ENCODE measurements at places on chromosomes 12 and 14. TPM values are rescaled to one million over a fixed set of nuclear protein-coding genes. Genes with fewer than 3 reads are reported as not detected.

Gene ITPK1
- polyA plus RNA-seq = 80.2 TPM

Gene GALNT8
- polyA plus RNA-seq = not detected

Gene ST8SIA1
- 0.70 TPM for polyA plus RNA-seq

Gene AHNAK2
- 43.1 TPM for polyA plus RNA-seq

Gene NT5DC3
- polyA plus RNA-seq = 8.8 TPM

Gene C12orf54
- 1.9 TPM for polyA plus RNA-seq

Gene LRP1-AS
- polyA plus RNA-seq = not detected

Gene RFX4
- not detected for polyA plus RNA-seq

Gene E2F7
- 11.9 TPM for polyA plus RNA-seq

GRCh38 chr12:22533155-22533554 lies 11.2 kb downstream of the C2CD5 start:
- DNase-seq = no peak

- peak; percentile 1 for DNase-seq
Observed at GRCh38 chr12:44812062-44812461, 64.1 kb downstream of the NELL2 start.

GRCh38 chr12:80170915-80171314 lies 71.6 kb downstream of the OTOGL start:
- DNase-seq = no peak

DNA sequence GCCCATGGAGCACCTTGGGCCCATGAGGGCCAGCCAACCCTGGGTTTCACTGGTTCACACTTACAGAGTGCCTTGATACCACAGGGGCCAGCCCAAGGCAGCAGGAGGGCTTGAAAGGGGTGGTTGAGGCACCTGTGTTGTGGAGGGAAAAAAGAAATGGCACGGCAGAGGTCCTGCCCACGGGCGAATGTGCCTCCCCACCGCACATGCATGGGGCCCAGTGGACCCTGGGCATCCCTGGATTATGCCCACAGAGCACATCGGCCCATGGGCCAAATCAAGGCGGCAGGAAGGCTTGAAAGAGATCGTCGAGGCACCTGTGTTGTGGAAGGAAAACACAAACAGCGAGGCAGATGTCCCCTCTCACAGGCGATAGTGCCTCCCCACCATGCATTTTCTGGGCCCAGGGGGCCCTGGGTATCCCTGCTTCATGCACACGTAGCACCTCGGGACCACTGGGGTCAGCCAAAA lies 378.1 kb downstream of the ALG10 start:
- DNase-seq = no peak

- DNase-seq = no peak
Observed at GRCh38 chr12:121423253-121423652, 23.3 kb downstream of the RNF34 start.

GRCh38 chr14:96964726-96965415 lies 167.7 kb downstream of the VRK1 start:
- no peak for DNase-seq

DNA sequence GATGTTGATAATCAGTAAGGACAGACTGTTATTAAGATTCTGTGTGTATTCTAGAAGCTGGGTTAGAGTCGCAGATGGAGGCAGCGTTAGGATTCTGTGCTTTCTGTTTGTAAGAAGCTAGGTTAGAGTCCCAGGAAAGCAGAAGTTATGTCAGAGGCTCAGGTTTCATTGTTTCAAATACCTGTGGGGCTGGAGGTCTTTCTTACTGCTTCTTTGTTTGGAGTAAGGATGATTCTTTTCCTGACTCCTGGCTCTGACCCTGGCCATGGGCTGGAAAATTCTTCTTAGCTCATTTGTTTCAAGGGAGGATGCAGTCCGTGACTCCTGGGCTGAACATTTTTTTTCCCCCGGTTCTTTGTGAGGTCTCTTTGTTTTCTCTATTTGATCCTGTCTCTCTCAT lies 5.2 kb downstream of the MUCL1 start:
- no peak for DNase-seq

DNA sequence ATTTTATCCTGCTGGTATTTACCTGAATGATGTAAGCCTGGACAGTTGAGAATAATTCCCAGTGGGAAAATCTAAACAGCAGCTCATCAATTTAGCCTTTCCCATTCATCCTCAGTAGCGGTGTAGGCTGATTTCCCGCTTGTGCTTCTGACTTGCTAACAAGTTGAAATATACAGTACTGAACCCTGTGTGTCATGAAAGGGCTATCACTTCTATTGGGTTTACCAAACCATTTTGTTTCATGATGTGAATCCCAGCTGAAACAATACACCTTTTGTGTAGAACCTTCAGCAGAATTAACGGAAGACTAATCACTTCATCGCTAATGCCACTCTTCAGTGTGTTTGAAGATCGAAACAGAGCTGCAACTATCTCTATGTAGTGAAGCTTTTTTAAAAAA lies 88.4 kb downstream of the POLR3B start:
- DNase-seq = no peak

GRCh38 chr12:132638541-132639408 lies 20.2 kb downstream of the P2RX2 start:
- peak; percentile 26 for DNase-seq

- DNase-seq = peak; percentile 45
Observed at GRCh38 chr12:132453361-132454192, 36.4 kb upstream of the FBRSL1 start.

DNA sequence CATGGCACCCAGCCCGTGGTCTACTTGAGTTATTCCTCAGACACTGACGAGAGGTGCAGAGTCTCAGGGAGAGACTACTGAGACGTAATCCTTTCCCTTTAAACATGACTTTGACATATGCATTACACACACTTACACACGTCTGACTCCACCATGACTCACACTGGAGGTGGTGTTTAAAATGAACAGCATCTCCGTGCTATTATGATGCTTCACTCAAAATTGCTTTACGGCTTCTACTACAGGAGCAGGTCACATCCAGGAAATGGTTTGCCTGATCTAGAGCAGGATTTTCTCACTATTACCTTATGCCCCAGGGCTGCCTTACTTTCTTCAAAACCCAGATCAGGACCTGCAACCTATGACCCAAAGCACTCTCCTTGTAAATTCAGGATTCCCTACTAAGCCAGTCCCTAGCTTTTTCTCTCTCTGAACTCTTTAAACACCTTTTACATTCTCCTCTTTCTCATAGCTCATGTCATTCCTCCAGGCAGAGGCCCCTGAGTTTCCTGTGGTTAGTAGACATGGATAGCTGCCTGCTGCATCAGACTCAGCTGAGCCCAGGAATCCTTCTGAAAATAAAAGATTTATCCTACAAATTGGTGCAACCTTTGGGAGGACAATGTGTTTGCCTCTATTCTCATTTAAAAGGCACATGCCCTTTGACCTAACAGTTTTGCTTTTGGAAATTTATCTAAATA lies 31.2 kb downstream of the TMCC3 start:
- DNase-seq = peak; percentile 99

DNA sequence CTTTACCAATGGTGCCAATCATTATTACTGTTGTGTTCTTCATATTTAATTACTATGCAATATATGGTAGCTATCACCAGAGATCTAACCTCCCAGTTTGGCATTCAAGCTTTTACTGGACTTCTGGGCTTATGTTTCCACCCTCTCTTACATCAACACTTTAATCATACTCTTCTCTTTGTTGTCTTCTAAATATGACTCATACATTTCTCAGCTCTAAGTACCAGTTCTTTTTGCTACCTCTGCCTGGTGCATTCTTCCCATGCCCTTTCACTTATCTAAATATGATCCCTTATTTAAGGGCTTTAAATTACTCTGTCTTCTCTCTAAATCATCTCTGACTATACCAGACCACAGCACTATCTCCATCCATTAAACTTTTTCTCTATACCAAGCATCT lies 246.1 kb upstream of the CCDC196 start:
- peak; percentile 27 for DNase-seq

- DNase-seq = no peak
Observed at GRCh38 chr14:93716746-93717667, 71.3 kb downstream of the PRIMA1 start.

DNA sequence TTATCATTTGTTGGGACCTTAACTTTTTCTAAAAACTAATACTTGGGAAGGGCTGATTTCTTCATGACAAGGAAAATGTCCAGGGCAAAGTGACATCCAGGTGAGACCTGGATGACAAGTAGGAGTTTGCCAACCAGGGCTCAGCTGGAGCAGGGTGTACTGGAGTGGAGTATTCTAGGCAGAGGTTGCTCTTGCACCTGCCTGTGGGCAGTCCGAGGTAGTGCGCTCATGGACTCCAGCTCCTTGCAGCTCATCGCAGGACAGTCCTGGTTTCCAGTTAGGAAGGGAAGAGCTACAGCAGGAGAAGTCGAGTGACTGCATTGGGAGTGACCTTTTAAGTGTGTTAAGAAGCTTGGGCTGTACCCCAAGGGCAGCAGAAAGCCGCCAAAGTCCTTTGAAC lies 175.9 kb downstream of the PELI2 start:
- DNase-seq = no peak

DNA sequence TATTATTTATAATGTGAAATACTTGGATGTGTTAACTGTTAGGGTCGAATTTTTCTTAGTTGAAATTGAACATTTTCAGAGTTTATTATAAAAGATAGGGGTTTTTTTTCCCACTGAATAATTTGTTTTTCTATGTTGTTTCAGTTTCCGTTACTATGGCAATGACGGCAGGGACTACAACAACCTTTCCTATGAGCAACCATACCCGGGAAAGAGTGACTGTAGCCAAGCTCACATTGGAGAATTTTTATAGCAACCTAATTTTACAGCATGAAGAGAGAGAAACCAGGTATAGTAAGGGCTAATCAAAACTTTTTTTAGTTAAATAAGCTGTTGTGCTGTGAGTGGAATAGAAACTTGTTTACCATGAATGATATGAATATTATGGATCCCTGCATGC lies 35.1 kb upstream of the BMAL2 start:
- no peak for DNase-seq

DNA sequence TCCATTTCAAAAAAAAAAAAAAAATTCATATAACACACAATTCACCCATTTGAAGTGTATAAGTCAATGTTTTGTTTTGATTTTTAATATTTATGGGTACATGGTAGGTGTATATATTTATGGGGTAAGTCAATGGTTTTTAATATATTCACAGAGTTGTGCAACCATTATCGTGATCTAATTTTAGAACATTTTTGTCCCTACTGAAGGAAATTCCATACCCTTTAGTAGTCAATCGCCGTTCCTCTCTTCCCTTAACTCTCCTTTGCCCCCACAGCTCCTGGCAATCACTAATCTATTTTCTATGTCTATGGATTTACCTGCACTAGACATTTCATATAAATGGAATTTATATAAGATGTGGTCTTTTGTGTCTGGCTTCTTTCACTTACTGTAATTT lies 92.8 kb downstream of the TRAFD1 start:
- DNase-seq = no peak

- DNase-seq = peak; percentile 19
Observed at GRCh38 chr12:70609739-70610491, 27.3 kb downstream of the PTPRB start.

DNA sequence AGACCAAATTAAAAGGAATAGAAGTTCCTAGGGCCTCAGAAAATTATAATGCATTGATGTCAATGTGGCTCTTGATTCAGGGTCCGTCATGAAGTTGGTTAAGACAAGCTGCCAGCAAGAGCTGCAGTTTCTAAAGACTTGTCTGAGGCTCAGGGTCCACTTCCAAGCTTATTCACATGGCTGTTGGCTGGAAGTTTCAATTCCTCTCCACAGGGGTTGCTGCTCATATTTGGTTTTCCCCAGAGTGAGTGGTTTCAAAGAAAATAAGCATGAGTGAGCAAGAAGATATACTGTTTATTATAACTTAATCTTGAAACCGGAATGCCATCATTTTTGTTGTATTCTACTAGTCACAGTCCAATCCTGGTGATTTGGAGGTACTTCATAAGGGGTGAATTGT lies 1247.4 kb downstream of the LRFN5 start:
- no peak for DNase-seq

DNA sequence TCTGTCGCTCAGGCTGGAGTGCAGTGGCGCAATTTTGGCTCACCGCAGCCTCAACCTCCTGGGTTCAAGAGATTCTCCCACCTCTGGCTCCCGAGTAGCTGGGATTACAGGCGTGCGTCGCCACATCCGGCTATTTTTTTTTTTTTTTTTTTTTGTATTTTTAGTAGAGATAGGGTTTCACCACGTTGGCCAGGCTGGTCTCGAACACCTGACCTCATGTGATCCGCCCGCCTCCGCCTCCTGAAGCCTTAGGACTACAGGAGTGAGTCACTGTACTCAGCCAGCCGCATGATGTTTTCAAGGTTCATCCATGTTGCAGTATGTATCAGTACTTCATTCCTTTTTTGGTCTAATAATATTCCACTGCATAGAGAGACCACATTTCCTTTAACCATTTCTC lies 2.4 kb upstream of the RNF34 start:
- DNase-seq = no peak

DNA sequence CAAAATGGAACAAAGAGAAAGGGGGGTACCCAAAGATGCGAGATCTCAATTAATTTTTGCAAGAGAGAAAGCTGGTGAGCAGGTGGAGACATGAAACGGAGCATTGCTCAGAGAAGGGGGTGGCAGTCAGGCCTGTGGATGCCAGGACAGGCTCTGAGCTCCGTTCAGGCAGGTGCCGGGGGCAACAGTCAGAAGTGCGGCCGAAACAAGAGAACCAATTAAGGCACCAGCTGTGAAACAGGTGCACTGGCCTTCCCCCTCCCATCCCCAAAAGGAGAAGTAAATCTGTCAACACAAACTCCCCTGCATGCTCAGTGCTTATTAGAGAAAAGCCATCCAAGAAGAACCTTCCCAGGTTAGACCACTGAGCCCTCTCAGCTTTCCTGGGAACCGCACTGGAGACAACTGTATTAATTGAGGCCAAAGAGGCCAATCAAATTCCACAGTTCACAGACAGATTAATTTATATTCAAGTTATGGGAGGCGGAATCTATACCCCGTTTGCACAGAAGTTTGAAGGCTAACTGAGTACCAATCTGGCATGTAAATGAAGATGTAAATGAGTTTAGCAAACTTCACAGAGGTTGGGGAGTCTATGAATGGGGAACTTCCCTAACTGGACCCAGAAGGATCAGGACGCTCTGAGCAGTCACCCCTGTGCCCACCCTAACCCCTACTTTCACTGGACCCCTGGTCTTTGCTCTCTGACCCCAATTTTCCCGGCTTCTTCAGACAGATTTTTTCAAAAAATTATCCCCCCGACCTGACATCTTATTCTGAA lies 20.9 kb downstream of the OAS2 start:
- no peak for DNase-seq

All from mammary epithelial cell (primary cell).